NCI-H2081 (cell line): ENCODE measurements at places on chromosomes 5 and 9.
A peak's percentile ranks its signal among the peaks of the same experiment; 100 is the strongest.

- DNase-seq: no peak
Measured at GRCh38 chr9:91217388-91217787, 144.3 kb downstream of the AUH start.

DNA sequence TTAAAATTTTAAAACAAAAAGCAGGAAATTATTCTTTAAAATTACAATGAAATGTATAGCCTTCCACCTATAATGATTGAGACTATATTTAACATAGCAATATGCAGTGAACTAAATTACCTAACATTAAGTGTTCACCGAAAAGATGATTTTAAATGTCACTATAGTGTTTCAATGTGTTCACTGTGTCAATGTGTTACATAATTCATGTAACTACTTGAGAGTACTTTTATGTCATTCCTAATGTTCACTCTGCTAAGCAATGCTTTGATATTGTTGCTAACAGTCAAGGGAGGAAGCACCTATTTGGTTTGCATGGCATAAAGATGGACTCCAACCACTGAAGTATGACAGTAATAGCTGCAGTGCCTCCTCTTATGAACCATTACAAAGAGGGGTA lies 629.8 kb upstream of the C9orf72 start:
- no peak for DNase-seq

DNA sequence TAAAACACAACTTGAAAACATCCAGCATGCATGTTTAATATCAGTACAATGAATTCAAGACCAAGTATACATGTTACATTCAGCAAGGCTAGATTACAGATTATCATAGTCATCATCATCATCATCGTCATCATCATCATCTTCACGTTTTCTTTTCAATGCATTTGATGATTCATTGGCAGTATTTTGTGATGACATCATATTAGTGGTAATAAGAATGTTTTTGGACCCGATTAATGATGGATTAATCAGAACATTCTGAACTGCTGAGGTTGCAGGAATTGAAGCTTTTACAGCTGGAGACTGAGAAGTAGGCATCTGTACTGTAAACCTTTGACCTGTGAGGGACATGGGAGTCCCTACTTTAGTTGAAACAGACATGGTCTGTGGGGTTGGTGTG lies 4.5 kb downstream of the AK6 start:
- DNase-seq: no peak

GRCh38 chr5:170365831-170366230 lies 23.3 kb downstream of the KCNMB1 start:
- no peak for DNase-seq

DNA sequence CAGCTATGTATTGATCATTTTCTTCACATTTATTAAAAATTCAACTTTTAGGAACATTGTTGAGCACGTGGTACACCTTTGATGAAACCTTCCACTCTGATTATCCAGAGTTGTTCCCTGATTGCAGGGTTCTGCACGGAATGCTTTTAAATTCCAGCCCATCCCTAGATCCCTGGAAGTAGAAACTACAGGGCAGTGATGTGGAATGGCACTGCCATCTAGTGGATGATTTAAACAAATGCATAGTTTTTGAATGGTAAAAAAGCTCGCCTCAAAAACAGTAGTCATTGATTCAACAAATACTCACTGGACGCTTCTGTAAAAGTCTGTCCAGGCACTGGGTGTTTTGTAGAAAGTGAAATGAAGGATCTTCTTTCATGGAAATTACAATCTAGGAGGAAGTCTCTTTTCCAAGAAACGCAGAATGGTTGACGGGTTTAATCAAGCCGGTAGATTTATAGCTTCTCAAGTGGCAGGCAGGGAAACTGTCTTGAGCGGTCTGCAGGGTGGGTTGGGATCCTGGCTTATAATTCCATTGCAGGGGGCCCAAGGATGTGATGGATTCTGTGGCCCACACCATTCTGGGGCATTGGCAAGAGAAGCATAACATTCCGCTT lies 118.4 kb downstream of the ARHGAP26 start:
- peak; percentile 21 for DNase-seq

DNA sequence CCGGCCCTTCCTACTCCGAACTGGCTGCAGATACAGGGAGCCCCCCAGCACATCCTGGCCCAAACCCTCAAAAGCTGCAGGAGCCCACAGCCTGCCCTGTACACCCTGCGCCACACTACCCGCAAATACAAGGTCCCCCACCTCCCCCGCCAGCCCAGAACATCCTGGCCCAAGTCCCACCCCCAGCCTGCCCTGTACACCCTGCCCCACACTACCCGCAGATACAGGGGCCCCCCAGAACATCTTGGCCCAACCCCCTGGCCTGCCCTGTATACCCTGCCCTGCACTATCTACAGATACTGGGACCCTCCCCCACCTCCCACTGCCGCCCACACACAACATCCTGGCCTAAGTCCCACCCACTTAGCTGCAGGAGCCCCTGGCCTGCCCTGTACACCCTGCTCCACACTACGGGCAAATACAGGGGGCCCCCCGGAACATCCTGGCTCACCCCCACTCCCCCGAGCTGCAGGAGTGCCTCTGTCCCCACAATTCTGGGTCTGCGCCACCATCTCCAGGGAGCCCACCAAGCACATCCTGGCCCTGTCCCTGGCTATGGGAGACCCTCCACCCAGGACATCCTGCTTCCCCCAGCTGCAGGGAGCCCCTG lies 8.3 kb downstream of the LPCAT1 start:
- no peak for DNase-seq

DNA sequence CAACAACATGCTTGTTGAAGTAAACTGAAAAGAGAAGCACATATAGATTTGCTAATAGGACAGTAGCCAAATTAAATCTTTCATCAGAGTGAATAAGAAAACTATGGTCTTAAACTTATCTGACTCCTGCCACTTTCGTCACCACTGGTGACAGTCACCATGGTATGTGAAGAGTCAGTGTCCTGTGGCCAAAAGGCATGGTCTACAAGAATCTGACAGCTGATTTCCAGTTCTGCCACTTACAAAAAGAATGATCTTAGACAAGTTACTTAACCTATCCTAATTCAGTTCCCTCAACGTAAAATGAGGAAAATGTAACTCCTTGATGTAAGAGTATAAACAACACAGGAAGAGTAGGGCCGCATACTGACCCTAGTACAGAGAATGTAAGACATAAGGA lies 102.0 kb downstream of the LPAR1 start:
- DNase-seq: no peak

DNA sequence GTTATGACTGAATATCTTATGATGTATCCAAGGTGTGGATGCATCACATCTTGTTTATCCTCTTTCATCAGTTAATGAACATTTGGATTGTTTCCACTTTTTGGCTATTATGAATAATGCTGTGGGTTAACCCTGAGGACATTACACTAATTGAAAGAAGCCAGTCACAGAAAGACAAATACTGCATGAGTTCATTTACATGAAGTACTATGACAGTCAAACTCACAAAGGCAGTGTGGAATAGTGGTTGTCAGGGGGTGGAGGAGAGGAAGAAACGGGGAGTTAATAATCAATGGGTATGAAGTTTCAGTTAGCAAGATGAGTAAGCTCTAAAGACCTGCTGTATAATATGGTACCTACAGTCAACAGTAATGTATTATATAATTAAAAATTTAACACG lies 409.4 kb upstream of the CTNND2 start:
- DNase-seq: no peak

DNA sequence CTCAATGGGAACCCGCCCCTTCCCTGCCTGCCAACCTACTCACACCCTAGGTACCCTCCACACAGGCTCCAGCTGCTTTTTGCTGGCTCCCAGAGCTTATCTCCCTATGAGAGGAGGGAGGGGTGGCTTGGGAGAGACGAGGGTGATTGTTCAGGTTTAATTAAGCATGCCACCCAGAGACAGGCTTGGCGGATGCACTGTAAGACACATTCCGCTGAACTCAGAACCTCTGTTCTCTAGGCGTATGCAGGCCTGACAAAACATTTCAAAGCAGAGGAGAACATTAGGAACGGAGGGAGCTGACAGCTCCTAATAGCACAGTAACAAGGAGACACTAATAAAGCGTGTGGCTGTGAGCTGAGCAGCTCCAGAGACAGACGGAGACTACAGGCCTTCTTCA lies 80.1 kb downstream of the TRIM32 start:
- DNase-seq: peak; percentile 59

- no peak for DNase-seq
Measured at GRCh38 chr9:129237164-129237611, 59.1 kb upstream of the IER5L start.

DNA sequence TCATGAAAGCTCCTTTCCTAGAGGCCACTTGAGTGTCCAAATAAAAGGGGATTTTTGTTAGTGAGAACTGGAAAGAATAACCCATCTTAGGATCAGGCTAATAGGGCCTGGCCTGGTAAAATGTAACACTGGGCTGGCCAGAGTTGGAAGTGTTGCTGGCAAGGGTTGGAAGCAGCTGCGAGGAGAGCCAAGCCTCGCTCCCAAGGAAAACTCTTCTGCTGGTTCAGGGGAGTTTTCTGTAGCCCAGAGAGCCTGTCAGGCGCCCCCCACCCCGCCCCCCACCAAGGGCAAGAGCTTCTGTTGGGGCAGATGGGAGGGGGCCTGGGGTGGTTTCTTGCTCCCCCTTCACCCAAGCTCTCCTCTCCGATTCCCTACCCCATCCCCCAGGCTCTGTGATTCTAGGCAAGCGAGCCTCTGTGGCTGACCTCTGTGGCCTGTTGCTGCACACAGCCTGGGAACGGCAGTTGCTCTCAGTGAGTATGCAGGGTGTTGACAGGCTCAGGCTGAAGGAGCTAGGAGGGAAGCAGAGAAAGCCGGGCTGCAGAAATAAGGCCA lies 547.8 kb downstream of the CCDC171 start:
- no peak for DNase-seq

GRCh38 chr9:9846557-9846956 lies 766.2 kb downstream of the PTPRD start:
- DNase-seq: no peak

DNA sequence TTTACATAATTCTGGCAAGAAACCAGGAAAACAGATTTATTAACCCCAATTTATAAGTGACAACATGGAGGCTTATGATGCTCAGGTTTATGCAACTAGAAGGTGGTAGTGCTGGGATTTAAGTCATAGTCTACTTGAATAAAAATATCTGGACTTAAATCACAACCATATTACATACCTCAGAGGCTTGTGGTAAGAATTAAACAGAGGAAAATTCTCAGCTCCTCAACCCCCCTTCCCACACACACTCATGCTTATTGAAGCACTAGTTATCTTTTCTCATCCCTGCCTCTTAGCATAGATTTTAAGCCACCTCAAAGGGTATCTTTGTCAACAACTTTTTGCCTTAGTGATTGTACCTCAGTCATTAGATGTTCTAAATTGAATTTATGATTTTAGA lies 731.0 kb downstream of the PRELID2 start:
- DNase-seq: no peak

- DNase-seq: no peak
Measured at GRCh38 chr5:10018201-10019069, 231.3 kb downstream of the ATPSCKMT start.

GRCh38 chr9:99272836-99273235 lies 50.8 kb downstream of the SEC61B start:
- no peak for DNase-seq

- no peak for DNase-seq
Measured at GRCh38 chr9:134863941-134864820, 16.4 kb upstream of the FCN2 start.
